T-helper 2 cell treated with Interferon-gamma antibody and Interleukin-4, amounts not matched to agents 5 μg/mL and 100 μg/mL, for 36 hours (primary cell): ENCODE measurements at places on chromosomes 1 and 21.
A peak's percentile ranks its signal among the peaks of the same experiment; 100 is the strongest.

GRCh38 chr1:87421809-87422208, 93.1 kb downstream of the LMO4 start:
- no peak for DNase-seq

DNA sequence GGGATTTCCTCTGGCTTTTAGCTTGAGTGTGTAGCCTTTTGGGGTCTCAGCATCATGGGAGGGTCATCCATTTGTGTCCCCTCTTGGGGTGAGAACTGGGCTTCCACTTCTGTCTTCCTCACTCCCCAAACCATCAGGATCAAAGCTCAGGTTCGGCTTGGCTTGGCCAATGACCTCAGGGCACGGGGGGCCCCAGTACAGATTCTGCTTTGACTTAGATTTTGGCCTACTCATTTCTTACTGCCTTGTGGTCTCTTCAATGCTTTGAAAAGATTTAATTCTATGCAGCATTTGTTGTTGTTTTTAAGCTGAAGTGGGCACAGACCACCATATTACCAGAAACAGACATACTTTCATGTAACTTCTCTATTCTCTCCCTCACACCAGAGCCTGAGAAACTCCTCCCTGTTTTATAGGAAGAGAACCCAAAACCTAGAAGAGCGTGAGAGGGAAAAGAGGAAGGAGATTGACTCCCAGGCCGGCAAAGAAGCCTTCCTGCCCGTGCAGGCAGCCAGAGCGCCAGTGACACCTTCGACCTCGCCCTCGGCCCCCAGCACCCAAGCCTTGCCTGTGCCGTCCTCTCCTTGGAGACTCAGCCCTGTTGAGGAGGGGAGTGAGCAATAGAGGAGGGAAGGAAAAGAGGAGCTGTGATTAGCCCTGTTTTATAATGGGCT, 1.9 kb upstream of the S100A3 start:
- DNase-seq = no peak

GRCh38 chr1:25011943-25012638, 82.0 kb upstream of the RUNX3 start:
- no peak for DNase-seq

DNA sequence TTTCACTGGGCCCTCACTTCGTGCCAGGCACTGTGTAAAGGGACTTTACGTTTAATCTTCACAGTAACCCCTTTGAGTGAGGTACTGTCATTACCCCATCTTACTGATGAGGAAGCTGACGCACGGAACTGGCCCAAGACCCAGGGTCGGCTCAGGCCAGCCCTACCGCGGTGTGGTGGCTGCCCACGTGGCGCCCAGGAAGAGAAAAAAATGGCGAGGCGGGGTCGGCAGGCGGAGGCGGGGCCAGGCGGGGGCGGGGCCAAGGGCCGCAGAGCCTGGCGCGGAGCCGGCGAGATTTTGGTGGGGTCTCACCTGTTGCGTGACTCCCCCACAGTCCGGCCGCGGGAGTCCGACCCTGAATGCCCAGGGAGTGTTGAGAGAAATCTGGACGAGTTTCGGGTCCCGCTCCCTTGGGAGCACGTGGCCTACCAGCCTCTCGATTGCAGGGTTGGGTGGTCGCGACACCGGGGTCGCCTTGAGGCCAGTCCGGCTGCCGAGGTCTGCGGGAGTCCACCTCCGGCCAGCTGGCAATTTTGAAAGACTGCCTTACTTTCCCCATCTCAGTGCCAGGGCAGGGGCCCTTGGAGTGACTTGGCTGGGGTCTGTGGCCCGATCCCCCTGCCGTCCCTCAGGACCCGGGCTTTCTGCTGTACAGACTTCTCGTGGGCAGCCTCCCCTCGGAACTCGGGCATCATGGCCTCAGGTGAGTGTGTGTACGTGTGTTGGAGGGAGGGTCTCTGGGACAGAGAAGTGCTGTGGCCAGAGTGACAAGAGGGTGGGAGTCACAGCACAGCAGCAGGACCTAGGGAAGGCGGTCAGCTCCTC, at the start of the genes AMPD2 and GNAT2:
TSS of gene AMPD2 (plus strand) at position 262 of the 825 bp plus-strand sequence. CDS start 1,339 bp downstream, outside the sequence.
TSS of gene GNAT2 (minus strand) at position 41 of the 825 bp plus-strand sequence. CDS start 6,746 bp downstream, outside the sequence.
- peak; percentile 76 for DNase-seq

DNA sequence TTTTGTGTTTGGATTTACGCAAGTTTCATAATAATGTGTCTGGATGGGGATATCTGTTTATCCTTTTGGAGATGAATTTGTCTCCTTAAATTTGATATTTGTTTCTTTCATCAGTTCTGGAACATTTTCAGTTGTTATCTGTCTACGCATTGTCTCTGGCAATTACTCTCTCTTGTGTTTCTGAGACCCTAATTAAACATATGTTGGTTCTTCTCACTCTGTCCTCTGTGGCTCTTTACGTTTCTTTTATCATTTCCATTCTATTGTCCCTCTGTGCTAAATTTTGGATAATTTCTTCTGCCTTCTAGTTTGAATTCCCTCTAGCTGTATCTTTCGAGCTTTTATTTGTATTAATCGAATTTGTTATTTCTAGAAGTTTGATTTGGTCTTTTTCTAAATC, 17.5 kb upstream of the PRELP start:
- no peak for DNase-seq

GRCh38 chr1:241819340-241819866, 28.6 kb upstream of the EXO1 start:
- DNase-seq = no peak

DNA sequence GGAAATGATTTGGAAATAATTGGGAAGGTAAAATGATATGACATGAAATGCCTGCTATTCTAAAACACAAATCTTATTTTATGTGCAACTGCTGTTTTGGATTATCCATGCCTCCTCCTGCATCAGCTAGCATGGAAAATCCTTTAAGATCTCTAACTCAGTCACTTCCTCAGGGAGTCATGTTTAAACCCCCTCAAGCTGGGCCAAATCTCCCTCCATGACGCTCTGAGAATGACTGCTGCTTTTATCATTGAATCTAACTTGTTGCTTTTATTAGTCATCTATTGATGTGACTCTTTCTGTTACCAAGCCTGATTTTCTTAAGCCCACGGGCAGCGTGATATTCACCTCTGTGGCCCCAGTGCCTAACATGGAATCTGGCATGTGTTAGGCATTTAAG, 324.8 kb downstream of the DISC1 start:
- DNase-seq = no peak

DNA sequence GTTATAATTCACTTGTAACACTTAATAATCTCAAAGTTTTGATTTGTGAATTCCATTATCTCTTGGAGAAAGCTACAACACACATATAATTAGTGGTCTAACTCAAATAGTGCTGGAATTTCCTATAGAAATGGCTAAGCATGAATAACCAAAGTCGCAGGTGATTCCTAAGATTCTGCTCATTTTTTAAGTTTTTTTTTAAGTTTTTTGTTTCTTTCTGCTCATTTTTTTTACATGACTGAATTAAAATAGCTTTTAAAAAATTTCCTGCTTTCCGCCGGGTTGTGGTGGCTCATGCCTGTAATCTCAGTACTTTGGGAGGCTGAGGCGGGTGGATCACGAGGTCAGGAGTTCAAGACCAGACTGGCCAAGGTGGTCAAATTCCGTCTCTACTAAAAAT, 90.4 kb downstream of the APP start:
- no peak for DNase-seq

GRCh38 chr21:42594616-42595282, 58.7 kb upstream of the PDE9A start:
- no peak for DNase-seq
